ENCODE measurements at places on chromosomes 1 and 21.

- peak; percentile 93 for DNase-seq
Observed at GRCh38 chr1:22749919-22750684, 39.5 kb downstream of the EPHB2 start.

GRCh38 chr1:59414406-59415133, 117.7 kb downstream of the FGGY start:
- DNase-seq: no peak

DNA sequence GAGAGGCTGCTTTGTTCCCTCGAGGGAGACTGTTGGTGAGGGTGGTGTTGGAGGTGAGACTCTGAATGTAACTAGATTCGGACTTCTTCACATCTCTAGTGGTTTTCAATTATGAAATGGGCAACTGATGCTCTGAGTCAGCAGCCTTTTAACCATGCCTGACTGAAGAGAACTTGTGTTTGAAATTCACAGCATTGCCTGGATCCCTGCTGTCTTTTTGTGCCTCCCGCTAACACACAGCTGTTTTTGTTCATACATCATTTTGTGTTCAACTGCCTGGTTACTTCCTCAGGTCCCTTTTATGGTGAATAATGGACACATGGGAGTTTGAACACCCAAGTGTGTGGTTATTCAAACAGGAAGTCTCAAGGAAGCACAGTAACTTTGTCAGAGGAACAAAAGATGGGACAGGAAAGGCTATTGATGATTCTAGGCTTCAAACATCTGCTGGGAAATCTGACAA, 16.8 kb downstream of the LAMC1 start:
- no peak for DNase-seq

GRCh38 chr1:39165049-39165448, 39.4 kb upstream of the MACF1 start:
- DNase-seq: no peak

DNA sequence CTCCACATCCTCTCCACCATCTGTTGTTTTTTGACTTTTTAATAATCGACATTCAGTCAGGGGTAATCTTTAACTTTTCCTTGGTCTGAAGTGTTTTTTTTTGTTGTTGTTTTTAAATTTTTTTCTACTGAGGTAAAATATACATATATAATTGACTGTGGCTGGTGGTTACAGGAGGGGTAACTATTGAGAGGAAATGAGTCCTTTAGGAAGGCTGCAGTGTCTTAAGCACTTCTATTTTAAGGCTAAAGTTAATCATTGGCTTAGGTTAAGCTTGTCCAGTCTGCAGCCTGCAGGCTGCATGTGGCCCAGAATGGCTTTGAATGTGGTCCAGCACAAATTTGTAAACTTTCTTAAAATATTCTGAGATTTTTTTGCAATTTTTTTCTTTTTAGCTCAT, 172.5 kb downstream of the CTH start:
- no peak for DNase-seq
